ENCODE measurements at places on chromosomes 12 and 14.

GRCh38 chr12:51913071-51914033 is 6.0 kb downstream of the ACVRL1 start:
- DNase-seq: no peak

GRCh38 chr14:106842687-106843086 is 1316.3 kb downstream of the TMEM121 start:
- no peak for DNase-seq

DNA sequence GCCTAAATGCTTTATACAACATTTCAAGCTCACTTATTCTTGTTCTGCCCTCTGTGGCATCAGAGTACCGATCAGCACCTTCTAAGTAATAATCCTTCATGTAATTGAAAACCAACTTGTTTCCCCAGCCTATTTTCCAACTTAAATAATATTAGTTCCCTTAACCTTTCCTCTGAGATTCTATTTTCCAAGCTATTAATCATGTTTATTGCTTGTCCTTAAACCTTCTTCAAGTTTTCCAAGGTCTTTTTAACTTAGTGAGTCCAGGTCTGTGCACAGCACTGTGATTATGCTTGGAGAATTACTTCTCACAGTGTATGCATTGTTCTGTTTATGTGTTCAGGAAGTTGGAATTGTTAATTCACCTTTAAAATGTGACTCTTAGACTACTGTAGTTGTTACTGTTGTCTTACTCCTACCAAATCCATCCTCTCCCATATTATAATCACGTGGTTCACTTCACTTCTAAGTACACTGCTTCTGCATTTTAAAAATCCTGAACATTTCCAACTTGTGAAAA is 1039.3 kb upstream of the FOXG1 start:
- DNase-seq: no peak

DNA sequence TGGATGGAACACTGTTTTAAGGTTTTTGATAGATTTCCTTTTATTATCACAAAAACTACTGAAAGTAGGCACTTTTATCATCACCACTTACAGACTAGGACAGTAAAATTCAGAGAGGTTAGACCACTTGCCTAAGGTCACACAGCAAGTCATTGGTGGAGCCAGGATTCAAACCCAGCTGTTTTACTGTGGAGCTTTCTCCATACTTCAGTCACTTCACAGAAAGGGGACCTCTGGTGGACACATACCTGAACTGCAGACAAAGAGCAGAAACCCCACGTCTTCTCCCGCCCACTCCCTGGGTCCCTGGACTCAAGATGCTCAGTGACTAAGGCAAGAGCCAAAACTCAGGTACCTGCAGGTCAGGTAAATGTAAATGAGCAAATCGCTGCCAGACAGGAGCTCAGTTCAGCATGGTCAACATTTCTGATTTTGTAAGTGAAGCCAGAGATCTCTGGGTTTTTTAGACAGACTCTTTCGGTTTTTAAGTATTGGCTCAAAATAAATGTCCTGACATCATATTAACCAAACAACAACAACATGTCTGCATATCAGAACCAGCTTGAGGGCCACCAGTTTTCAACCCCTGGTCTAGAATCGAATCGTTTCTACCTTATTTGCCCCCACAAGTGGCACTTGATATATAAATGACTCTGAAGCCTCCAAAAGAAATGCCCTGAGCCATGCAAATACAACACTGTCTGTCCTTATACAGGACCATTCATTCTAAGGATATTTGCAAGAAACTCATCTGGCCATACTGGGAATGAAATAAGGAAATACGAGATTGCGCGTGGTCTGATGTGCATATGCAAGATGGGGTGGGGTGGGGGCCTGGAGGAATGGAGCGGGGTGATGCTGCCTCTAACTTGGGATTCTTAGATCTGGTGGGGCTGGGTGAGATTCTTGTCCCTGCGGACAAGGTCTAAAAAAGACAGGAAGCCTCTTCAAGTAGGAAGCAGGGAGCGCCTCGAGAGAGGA is 110.9 kb downstream of the KSR2 start:
- DNase-seq: no peak

GRCh38 chr14:53055003-53055402 is 98.1 kb downstream of the DDHD1 start:
- DNase-seq: no peak

DNA sequence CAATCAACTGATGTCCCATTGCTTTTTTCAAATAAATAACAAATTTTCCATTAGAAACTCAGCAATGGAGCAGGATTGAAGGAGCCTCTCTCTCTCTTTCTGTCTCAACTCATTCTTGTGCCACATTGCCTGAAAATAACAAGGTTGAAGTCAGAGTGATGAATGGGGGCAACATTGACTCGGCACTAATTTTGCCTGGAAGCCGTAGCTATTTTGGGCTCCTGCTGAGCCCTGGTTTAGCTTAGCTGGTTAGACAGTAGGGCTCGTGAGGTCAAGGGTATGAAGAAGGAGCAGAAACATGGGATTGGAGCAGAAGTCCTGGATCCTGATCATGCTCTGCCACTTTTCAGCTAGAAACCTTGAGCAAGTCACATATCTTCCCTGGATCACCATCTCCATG is 38.9 kb downstream of the WSCD2 start:
- no peak for DNase-seq

- DNase-seq: no peak
These were observed 4.6 kb downstream of the PKP2 start for GRCh38 chr12:32891956-32892355.

DNA sequence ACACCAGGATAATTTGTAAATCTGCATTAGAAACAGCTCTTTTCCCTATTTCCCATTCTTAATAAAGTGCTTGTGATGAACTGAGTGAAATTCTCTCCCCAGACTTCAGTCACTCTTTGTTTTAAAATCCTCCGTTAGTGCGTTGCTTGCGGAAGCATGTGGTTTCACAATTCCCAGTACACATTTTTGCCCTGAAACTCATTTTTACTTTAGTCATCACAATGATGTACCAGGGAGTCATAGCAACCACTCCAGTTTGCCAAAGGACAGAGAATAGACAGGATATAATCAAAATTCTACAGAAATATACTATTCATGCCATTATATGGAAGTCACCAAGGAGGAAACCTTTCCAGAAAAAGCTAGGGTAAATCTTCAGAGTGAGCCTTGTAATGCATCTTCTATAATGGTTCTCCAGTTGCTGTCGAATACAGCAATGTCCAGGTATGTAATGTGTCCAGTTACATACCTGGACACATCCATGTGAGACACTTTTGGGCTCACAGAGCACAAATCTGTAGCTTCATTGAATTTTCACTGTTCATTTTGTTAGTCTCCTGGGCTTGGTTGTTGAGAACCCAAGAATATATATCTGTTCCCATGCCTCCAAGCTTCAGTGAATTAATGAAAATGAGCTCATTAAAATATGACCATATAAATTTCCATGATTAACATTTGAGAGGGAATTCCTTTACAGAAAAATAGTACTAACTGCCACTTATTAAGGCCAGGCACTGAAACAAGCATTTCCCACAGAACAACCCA is 57.8 kb downstream of the GPR135 start:
- no peak for DNase-seq

DNA sequence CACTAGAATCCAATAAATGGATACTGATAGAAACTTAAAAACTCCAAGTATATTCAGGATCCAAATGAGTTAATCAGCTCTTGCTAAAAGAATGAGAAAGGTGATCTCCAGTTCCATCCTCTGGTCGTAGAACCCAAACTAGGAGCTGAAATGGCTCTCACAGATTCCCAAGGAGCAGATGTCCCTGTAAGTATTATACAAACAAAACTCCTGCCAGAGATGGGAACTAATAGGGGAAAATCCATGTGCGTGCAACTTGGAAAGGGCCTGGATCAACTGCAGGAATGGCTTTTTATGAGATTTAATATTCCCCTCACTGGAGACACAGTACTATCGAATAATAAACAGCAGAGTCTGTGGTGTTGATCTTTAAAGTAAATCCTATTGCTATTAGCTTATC is 309.2 kb upstream of the TBX3 start:
- DNase-seq: no peak

- no peak for DNase-seq
These were observed 21.2 kb upstream of the CDCA4 start for GRCh38 chr14:105041841-105042765.

DNA sequence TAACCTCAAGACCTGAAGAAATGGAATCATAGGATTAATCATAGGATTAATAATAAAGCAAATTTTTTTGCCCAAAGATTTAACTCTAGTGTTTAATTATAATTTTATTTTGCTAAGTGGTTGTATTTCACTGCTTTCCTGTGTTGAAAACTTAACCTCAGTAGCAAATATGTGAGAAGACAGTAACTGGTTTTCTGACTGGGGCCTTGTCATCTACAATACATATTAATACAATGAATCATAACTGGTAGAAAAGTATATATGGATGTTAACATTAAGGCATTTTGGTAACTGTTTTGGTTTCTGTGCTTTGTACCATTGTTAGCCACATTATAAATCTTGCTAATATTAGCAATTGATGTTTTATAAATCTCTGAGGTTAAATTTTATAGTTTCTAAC is 92.2 kb downstream of the ACSS3 start:
- DNase-seq: no peak

- DNase-seq: no peak
These were observed 37.2 kb downstream of the RDH12 start for GRCh38 chr14:67738740-67739504.

DNA sequence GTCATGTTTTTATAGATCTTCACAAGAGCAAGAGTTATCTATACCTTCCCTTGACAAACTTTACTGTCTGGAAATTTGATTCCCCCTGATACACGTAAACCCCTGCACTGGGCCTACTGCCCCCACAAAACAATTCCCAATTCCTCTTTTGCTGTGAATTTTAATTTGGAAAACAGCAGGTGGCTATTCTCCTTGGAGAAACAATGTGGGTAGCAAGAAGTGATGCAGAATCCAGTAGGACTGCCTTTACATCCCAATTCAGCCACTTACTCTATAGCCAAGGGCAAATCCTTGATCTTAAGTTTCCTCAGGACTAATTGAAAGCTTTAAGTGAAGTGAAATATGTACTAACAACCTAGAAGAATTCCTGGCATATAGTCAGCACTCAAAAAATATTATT is 129.3 kb downstream of the ACSS3 start:
- no peak for DNase-seq

- no peak for DNase-seq
These were observed 18.6 kb downstream of the TPCN1 start for GRCh38 chr12:113239811-113240331.

- DNase-seq: no peak
These were observed 141.2 kb upstream of the C14orf180 start for GRCh38 chr14:104438166-104438887.

- DNase-seq: no peak
These were observed 755.8 kb upstream of the FBXO33 start for GRCh38 chr14:40188006-40188405.

GRCh38 chr14:77859934-77860570 is 60.1 kb downstream of the ADCK1 start:
- DNase-seq: no peak

- DNase-seq: no peak
These were observed 87.8 kb upstream of the PDE3A start for GRCh38 chr12:20280515-20280914.

- DNase-seq: no peak
These were observed 417.6 kb downstream of the NOVA1 start for GRCh38 chr14:26180221-26180620.

DNA sequence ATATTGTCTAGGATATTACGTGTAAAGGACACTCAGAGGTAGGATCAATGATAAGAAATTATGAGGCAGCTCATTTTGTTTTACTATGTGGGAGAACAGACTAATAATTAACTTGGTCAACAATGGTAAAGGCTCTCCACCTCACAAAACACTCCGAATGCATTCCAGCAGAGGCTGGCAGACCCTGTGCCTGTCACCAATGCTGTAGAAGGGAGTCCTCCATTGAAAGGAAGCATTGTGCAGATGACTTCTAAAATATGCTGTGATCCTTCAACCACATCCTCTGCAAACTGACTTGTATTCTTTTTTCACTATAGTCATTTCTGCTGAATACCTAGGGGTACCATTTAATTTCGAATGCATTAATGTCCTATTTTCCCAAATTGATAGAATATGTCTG is 119.6 kb upstream of the EEA1 start:
- DNase-seq: no peak

DNA sequence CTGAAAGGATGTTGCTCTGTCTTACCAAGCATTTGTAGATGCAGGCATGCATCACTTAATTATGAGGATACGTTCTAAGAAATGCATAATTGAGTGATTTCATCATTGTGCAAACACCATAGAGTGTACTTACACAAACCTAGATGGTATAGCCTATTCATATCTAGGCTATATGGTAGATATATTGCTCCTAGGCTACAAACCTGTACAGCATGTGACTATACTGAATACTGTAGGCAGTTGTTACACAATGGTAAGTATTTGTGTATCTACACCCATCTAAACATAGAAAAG is 75.9 kb downstream of the IFT81 start:
- DNase-seq: no peak
